HFFc6 (cell line): ENCODE measurements at places on chromosomes 2 and 18.

DNA sequence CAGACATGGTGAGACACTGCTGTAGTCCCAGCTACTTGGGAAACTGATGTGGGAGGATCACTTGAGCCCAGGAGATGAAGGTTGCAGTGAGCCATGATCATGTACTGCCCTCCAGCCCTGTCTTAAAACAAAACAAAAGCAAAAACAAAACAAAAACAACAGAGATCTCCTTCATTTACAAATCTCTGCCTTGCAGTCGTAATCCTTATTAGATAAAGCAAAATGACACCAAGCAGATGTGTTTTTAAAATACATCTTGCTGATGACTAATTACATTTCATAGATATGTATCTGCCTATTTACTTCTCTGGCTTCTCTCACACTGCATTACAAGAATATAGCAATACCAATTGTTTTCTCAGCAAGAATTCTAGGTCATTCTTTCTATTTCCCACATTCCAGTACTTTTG, 22.8 kb downstream of the NFE2L2 start:
- DNase-seq, result peak; percentile 28

- DNase-seq, result no peak
Observed at GRCh38 chr2:52139241-52139640, 1107.3 kb upstream of the NRXN1 start.

- no peak for DNase-seq
Observed at GRCh38 chr18:51941999-51942398, 398.0 kb upstream of the DCC start.

DNA sequence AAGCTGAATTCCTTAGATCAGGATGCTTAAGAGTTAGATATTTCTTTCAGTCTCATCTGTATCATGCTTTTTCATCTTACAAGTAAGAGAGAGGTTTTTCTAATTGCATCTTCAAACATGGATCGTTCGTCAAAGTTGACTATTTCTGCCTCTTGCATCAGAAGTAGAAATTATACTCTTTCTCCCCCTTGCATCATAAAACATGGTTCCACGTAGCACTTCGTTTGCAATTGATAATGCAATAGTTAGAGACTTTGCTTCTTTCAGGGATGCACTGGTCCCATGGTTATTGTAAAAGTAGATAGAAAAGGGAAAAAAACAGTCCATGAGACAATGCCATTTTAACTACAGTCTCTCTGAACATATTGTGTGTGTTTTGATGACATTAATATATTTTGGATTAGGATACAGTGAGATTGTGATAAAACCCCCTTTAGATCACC, 75.1 kb upstream of the PARD3B start:
- DNase-seq, result no peak

DNA sequence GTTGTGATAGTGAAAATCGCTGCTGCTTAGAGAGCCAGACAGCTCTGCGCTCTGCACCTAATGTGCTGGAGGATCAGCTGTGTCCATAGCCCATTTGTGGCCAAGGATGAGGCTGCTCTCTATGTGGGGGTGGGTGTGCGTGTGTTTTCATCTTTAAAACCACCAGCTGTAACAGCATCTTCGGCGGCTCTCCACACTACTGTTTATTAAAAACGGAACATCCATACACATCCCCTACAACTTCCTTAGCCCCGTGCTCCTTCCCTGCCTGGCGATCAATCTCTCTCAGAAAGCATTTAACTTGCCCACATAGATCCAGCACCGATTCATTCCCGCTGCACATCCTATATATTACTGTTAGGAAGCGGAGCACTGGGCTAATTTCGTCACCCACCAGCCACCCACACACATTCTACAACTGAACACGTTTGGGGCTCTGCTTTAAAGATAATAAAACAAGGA, 1.6 kb downstream of the CELF4 start:
- no peak for DNase-seq

DNA sequence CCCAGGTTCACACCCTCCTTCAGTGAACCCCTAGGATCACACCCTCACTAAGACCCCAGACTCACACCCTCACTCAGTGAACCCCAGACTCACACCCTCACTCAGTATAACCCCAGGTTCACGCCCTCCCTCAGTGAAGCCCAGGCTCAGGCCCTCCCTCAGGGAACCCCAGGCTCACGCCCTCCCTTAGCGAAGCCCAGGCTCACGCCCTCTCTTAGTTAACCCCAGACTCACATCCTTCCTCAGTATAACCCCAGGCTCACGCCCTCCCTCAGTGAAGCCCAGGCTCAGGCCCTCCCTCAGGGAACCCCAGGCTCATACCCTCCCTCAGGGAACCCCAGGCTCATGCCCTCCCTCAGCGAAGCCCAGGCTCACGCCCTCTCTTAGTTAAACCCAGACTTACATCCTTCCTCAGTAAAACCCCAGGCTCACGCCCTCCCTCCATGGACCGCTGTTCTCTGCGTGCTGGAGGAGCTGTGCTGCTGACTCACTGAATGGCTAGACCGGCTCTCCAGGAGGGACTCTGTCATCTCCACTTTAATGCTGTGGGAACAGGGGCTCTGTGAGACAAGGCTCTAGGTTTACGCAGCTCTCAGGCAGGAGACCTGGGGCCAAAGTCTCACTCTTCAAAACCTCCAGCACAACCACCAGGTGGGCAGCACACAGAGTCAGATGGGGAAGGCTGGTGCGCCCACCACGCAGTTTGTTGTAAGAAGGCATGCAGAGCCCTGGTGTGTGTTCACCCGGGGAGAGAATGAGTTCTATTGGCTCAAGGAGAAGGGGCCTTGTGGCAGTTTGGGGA, 506.9 kb upstream of the MYT1L start:
- DNase-seq, result no peak

DNA sequence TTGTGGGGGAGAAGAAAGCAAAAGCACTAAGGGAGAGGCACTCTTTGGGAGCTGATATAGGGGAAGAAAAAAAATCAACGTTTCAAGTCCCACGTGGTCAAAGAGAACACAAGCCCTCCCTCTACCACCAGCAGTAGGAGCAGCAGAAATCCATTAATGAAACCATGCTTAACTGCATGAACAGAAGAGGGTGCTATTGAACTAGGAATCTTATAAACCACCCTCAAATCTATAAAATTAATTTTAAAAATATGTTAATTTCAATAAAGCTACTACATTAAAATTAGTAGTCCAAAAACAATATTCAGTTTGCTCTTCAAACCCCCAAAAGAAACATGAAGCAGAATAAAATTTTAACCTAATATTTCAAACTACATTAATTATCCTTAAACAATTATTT, 147.8 kb downstream of the TMEM18 start:
- DNase-seq, result peak; percentile 18

GRCh38 chr18:54130177-54130576, 94.3 kb downstream of the MBD2 start:
- no peak for DNase-seq

DNA sequence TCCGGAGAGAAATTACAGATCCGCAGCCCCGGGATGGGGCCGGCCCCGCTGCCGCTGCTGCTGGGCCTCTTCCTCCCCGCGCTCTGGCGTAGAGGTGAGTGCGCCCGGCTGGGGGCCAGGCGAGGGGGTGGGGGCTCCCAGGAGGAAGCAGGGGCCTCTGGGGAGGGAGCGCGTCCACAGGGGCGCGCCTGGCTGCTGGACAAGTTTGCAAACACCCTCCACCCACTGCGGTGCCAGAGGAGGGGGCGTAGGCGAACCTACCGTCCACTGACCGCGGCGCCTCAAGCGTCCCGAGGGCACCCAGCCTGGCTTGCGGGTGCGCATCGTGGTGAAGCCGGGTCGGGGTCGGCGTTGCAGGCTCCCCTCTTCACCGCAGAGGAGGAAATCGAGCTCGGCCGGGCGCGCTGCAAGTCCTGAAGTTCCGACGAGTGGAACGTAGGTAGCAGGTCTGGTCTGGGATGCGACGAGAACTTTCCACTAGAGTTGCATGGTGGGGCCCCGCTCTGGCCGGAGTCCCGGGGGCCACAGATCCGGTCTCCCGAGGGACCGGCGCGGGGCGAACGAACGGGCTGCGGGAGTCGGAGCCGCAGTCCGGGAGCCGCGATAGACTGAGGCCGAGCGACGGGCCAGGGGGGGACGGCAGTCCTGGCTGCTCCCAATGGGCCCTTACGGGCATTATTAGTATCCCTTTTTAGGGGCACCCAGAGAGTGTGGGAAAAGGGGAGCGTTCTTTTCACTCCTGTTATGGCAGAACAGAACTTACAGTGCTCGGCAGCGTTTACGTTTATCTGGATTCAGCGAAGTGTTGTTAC, 502 bp downstream of the MERTK start:
- no peak for DNase-seq

DNA sequence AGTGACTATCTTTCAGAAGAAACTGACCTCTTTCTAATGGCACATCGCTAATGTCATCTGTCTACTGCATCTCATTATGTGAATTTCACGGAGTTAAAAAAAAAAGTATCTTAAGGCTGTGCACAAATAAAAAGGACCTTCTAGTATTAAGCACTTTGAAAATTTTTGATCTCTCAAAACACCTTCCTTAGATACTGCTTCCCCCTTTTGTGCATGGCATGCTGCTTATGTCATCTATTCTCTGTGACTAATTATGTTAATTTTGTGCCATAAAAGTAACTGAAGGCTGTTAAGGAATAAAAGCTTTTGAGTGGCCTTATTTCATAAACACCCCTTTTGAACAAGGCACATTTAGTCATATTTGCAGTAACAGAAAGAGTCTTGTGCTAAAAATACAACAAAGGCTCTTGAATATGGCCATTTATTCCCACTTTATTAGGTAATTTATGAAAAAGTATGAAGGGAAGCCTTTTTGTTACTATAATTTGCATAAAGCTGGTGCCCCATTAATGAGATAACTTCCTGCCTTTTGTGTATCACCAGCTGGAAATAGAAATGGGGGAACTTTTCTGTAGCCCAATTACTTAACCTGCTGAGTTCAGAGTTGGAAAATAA, 1412.0 kb upstream of the ZEB2 start:
- DNase-seq, result no peak

GRCh38 chr2:101251844-101252407, 760 bp upstream of the CNOT11 start:
- no peak for DNase-seq

- no peak for DNase-seq
Observed at GRCh38 chr18:45854036-45854586, 28.6 kb downstream of the SIGLEC15 start.

DNA sequence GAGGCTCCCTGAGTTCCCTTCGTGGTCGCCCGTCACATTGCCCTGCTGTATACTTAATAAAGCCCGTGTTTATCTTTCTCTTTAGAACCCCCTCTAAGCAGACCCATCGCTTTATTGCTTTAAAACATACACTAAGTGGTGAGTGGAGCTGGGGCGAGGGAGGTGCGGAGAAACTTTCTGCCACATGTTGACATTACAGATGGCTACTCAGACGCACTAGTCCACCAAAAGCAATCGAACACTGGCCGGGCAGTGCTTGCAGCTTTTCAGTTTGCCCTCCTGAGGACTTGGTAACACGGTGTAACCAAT, 859 bp upstream of the COLEC12 start:
- DNase-seq, result no peak

GRCh38 chr2:120231974-120232635, 8.9 kb upstream of the TMEM185B start:
- no peak for DNase-seq

DNA sequence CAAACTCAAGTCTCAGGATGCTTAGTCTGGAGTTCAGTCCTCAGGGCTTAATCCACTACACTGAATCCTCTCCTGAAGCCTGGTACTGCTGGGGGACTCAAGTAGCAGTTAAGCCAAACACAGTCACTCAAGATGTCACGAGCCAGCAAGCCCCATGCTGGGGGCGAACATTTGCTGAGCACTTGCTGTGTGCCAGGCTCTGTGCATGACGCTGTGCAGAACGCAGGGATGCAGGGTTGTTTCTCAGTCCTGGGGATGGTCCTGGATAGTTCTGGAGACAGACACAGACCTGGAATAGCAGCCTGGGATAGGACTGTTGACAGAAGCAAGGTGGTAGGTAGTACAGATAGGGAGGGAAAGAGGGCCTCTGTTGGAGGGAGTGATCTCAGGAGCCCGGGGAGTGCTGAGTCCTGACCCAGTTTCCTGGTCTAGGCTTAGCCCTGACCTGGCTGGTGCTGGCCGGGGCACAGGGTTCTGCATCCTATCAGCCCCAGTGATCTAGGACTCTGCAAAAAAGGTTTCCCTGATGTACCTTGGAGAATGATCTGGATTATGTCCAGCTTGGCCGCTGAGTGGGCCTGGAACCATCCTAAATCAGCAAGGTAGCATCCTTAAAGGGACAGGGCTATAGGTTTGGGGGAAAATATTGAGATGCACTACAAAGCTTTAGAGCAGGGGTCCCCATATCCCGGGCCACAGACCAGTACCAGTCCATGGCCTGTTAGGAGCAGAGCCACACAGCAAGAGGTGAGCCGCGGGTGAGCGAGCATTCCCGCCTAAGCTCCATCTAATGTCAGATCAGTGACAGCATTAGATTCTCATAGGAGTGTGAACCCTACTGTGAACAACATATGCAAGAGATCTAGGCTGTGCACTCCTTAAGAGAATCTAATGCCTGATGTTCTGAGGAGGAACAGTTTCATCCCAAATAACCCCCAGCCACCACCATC, 54.7 kb upstream of the OTOF start:
- no peak for DNase-seq

DNA sequence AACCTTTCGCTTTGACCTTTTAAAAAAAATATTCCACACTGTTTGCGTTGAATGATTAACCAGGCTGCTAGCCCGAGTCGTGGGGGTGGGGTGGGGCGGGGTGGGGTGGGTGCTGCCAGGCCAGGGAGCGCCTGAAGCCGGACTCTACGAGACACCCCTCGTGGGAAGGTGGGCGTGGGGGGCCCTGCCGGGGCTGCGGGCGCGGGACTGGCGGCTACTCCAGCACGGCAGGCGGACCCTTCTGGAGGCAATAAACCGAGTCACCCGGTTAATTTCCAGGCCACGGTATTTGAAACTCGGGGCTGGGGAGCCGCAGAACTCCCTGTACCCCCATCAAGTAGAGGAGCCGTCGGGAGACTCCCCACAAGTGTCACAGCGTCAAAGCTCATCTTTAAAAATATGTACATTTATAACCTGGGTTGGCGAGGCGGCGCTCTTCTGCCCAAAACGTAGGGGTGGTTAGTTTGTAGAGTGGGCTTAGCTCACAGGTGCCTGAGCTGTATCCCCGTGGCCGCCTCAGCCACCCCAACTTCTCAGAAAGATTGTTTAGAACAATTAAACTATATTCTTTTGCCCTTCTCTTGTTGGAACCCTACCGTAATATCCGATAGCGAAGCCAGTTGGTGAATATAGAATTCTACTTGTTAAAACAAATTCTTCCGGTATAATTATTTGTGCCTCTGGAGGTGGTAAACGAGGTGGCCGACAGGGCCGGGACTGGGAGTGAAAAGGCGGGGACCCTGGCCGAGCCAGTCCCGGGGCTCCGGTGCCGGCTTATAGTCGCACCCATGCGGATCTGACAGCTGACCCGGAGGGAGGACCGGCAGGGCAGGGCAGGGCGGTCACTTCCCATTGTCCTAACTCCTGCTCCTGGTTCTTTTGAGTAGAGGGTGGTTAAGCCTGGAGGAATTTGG, 1.4 kb downstream of the B3GNT2 start:
- no peak for DNase-seq

GRCh38 chr18:73711256-73711655, 436.4 kb downstream of the FBXO15 start:
- DNase-seq, result no peak

- DNase-seq, result no peak
Observed at GRCh38 chr2:62216113-62216512, 20.2 kb downstream of the B3GNT2 start.
